ENCODE measurements at places on chromosomes 4 and X.

DNA sequence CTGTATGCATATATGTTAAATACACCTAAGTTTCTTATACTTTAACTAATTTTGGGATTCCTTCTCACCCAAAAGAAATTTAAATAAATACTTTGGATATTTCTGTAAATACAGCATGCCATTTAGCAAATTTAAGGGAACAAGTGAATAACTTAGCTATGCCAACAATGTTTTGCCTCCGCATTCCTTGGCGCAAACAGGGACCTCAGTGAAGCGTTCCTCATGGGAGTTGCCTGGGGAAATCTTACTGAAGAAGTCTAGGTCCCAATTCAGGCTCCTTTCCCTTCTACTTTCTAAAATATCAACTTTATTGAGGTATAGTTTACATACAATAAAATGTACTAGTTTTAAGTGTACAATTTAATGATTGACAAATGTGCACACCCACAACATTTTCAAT lies 25.0 kb downstream of the COL4A5 start:
- no peak for DNase-seq

DNA sequence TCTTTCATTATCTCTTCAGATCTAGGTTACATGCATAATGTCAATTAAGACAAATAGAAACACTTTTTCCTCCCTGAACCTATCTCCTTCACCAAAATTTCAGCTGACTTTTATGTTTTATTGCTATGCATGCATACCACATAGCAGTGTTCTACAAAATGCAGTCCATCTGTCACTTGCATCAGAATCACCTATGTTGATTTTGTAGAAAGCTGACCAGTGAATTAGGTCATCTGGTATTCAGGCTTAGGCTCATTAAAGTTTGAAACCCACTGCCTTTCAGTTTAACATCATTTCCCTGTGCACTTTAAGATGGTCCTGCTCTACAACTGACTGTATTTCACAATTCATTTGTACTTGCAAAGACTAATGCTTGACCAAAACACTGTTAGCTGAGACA lies 277.9 kb downstream of the CFAP299 start:
- DNase-seq, result no peak

DNA sequence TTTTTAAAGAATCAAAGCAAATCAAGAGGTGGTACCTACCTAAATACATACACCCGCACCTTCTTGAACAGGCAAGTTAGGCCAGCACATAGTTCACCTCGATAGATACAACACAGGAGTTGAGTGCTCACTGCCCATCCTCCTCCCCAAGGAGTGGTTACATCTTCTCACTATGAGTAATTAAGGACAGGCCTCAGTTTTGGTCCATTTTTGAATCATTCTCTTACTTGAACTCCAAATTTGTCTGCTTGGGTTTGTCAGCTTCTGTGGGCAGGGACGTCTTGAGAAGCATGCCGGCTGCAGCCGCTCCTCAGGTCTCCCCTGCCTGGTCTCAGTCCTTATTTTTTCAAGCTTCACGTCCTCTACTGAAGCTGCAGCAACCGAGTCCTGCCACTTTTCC lies 190.6 kb upstream of the RBPJ start:
- DNase-seq, result peak; percentile 16

DNA sequence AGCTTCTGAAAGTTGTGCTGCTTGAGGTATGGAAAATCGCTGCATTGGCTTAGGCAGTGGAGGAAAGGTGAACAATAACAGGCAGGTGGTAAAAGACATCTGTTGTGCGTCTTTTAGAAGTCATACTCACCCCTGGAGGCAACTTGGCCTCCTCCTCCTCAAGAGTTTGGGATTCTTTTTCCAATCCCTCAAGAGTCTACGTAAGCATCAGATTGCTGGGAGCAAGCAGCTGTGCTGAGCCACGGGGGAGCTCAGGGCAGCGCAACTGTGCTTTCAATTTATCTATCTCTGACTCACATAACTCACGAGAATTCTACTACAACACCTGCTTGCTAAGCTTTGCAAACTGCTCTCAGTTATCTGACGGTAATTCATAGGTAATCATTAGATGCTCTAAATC lies 6.4 kb upstream of the RBMX2 start:
- no peak for DNase-seq
